WERI-Rb-1 (cell line): ENCODE measurements at places on chromosomes 1 and 21.
A peak's percentile ranks its signal among the peaks of the same experiment; 100 is the strongest.

DNA sequence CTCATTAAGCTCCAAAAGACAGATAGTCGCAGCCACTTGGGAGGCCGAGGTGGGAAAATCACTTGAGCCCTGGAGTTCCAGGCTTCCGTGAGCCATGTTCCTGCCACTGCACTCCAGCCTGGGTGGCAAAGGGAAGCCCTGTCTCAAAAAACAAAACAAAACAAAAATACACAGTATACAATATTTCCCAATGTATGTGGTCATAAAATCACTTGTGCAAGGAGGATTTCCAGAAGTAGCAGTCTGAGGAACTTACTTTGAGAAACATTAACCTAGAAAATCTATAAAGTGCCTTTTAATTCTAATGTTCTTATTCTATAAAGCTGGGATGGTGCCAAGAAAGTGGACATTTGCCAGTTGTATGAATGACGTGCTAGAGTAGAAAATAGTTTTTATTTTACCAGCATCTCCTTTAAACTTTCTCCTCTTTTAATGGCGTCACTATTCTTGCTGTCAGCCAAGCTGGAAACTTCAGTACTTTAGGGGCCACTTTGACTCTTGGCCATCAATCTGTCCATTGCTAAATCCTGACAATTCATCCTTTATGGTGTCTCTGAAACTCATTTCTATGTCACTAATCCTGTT lies 22.5 kb downstream of the FAM177B start:
- no peak for DNase-seq

DNA sequence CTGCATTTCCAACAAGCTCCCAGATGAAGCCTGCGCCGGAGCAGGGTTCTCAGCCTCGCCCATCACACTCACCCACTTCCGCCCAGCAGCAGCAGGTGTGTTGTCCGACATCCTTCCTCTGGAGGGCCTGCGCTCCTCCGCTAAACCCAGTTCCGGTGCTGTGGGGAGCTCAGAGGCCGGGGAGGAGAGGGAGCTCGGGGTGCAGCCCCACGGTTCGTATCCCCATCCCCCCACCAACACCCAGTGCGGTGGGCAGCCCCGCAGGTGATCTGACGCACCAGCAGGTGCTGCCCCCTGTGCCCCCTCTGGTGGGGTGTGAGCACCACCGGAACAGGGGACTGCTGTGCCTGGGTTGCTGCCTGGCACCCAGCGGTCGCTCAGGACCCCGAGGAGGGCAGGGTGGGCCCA lies 3.4 kb upstream of the PEX10 start:
- no peak for DNase-seq

DNA sequence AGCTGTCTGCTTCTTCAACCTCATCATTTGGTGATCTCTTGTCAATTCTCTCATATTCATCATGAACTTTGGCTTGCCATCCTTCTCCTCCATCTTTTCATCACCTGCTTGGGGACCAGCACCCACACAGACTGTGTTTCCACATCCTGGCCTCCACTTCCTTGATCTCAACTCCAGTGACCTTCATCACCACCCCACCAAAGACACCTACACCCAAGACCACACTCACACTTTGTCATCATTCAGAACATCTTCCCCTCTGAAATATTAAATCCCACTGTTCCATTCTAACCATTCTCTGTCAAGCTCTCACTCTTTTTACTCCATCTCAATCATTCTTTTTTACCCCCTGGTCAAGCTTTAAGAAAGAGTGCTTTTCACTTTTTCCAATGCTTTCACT lies 115.5 kb upstream of the VAV3 start:
- DNase-seq: no peak

DNA sequence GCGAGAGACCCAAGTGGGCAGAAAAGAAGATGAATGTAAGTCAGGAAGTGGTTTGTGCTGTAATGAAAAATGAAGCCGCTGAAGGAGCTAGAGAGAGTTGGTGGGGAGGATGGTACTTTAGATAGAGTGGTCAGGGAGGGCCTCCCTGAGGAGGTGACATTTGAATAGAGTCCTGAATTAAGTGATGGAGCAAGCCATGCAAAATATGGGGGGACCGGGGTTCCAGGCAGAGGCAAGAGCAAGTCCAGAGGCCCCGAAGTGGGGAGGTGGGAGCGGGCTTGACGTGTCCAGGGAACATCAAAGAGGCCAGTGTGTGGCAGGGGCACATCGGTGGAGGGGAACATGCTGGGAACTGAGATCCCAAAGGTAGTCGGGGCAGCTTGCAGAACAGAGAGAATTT lies 43.1 kb downstream of the OPRD1 start:
- DNase-seq: no peak

GRCh38 chr1:63922848-63923247 lies 149.0 kb downstream of the ROR1 start:
- DNase-seq: peak; percentile 39

DNA sequence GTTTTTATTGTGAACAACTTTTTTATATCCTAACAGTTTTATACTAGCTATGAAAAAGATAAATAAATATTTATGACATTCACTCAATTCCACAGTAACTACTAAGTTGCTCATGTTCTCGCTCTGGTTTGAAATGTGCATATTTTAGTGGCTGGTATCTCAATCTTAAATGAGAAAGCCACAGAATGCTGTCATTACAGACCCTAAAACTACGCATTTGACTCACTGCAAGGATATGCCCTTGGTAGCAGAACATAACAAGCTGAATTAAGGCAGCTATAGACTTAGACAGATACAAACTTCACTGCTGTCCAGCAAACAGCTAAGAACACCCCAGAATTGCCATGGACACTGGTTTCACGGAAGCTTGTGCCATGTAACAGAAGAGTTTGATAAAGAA lies 19.0 kb downstream of the DAB1 start:
- DNase-seq: no peak

GRCh38 chr1:11187000-11187399 lies 2.2 kb upstream of the ANGPTL7 start:
- DNase-seq: no peak

GRCh38 chr1:36692465-36693160 lies 209.9 kb upstream of the CSF3R start:
- no peak for DNase-seq

DNA sequence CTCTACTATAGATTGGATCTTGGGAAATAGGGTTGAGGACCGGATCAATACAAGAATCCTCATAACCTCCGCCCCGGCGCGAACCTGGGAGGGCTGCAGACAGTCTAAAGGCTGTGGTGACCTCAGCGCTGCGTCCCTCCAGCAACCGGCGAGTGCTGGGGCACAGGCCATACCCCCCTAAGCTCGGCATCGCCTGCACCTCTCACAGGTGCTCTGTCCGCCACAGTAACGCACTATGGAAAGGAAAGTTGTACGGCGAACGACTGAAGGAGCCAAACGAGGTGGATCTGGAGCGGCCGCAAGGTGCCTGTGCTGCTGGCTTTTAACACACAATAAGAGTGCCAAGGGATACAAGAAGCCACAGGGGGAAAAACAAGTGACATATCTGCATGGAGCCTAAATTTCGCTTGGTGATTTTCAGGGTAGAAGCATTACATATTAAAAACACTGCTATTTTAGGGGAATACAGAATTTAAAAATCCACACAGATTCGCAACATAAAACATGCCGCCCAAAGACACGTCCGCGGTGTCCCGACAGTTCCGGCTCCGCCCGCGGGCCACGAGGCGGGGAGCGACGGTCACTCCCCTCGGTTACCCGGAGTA lies 1.4 kb upstream of the RBM15 start:
- DNase-seq: peak; percentile 69

DNA sequence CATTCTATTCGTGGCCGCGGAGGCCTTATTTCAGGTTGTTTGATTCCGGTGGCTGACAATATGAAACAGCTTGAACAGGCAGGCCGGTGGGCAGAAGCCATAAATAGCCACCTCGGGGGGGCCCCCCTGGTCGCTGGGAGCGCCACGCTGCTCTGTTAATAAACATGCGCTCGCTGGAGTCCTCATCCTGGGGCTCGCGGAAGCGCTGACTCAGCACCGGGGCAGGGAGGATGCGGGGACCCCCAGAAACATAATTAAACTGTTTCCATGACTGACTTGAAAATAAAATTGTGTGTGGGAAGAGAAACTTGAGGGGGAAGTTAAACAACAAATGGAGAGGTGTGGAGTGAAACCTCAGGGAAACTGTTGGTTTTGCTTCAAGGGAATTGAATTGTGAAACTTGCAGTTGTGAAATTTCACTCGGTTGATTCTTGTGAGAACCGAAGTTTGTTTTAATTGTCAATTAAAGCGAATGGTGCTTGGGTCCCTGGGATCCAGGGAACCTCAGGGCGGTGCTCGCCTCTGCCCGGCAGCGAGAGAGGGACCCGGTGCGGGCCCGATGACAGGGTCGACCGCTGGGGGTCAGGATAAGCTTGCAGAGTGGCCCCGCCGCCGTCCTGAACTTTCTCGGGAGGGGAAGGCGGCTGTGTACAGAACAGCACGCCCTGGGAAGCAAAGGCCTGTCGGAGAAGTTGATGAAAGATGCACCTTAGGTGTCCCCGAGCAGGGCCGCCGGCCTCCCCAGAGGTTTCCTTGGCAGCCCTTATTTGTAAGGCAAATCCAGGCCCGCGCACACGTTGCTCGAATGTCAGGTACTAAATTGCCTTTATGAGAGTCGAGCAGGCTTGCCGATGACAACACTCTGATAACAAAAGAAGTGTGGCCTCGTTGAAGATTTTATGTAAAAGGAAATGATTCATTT lies 176.9 kb upstream of the LMO4 start:
- peak; percentile 76 for DNase-seq

DNA sequence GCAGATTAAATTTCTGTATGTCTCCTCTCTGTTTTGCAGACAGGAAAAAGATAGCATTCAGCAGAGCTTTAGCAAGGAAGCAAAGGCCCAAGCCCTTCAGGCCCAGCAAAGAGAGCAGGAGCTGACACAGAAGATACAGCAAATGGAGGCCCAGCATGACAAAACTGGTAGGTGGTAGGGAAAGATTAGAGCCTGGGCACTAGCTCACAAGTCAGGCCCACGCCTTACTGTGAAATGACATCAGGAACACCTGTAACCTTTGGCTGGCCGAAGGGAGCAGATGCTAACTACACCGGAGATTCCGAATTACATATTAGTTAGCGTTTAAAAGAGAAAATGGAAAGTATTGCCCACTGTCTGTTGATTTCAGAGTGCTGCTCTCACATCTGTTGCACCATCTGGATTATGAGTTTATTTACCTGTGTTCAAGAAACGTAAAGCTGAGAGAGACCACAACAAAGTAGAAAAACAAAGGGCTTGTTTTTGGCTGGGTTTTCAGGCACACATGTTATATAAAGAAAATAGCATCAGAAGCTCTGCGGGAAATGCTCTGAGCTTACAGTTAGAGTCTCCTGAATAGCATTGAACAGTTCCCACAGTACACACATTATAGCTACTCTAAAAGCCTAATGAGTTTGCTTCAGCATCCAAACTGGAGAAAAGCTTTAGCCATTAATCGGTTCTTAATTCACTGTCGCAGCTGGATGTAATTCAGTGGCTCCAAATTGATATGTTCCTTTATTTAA lies 160.0 kb downstream of the SDCCAG8 start:
- no peak for DNase-seq
